ENCODE measurements at places on chromosomes 4 and X. TPM values are rescaled to one million over a fixed set of nuclear protein-coding genes. Genes with fewer than 3 reads are reported as not detected.

BRCC3 gene
- 18.2 TPM for total RNA-seq

POU3F4 gene
- not detected for total RNA-seq

AADAT gene
- 7.3 TPM for total RNA-seq

EFHC2 gene
- 1.9 TPM for total RNA-seq

ABCD1 gene
- total RNA-seq: 12.0 TPM

HSD17B11 gene
- total RNA-seq: 31.9 TPM

SYP gene
- total RNA-seq: 1.1 TPM

RPA4 gene
- total RNA-seq: 6.1 TPM

SPANXA2 gene
- total RNA-seq: not detected

TCP11X2 gene
- total RNA-seq: not detected

S100P gene
- 1.7 TPM for total RNA-seq
